ENCODE measurements at places on chromosomes 16 and 17.

DNA sequence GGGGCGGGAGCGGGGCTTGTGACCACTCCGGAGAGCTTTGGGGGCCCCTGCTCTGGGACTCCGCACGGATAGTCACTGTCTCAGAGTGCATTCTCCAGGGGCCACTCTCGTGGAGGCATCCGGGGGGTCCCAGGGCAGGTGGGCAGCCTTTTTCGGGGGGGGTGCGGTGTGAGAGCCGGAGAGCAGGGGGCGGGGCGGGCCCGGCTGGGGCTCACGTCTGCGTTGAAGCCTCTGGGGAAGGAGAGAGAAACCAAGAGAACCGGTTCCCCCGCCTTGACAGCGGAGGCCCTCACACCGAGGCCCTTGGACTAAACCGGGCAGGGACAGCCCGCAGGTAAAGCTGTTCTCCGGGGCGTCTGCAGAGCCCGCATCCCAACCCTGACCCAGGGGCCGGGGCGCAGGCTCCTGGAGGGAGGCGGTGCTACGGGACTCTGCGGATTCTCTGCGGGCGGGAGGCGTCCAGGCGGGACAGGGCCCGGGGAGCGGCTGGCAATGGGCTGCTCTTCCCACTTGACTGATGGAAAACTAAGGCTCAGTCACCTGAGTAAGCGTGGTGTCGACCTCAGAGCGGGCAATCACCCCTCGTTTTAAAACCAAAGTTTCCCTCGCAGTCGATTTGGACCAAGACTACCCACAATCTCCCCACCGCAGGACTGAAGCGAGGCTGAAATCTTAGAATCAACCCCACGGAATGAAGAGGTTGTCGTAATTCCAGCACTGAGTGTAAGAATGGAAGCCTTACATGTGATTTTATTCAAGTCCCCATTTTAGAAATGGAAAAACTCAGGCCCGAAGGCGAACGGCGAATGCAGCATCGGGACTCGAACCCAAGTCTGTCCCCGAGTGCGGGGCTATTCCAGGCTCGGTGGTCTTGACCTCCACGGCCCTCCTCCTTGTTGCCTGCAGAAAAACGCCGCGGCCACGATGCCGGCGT lies 49.6 kb upstream of the AMZ2 start:
- DNase-seq, result no peak

GRCh38 chr17:75877752-75878173 lies 618 bp downstream of the TRIM47 start:
- no peak for DNase-seq

DNA sequence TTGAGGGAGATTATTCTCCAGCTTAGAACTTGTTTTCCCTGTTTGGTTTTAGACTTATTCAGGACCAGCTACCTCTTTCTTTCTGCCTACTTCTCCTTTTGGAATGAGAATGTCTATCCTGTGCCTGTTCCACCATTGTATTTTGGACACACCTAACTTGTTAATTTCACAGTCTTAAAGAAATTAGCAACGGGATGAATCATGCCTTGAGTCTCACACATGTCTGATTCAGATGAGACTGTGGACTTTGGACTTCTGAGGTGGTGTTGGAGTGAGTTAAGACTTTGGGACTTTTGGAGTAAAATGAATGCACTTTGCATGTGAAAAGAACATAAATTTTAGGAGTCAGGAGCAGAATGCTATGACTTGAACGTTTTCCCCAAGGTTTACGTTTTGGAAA lies 581.4 kb downstream of the CDH11 start:
- DNase-seq, result no peak

DNA sequence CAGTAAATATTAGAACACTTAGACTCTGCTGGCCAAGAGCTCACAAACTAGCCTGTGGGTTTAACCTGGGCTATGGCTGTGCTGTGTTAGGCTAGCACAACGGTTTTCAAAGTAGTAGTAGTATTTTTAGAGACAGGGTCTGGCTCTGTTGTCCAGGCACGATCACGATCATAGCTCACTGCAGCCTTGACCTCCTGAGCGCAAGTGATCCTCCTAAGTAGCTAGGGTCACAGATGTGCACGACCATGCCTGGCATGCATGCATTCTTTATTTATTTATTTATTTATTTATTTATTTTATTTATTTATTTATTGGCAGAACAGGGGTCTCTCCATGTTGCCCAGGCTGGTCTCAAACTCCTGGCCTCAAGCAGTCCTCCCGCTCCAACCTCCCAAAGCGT lies 10.3 kb downstream of the MRPL27 start:
- DNase-seq, result no peak

DNA sequence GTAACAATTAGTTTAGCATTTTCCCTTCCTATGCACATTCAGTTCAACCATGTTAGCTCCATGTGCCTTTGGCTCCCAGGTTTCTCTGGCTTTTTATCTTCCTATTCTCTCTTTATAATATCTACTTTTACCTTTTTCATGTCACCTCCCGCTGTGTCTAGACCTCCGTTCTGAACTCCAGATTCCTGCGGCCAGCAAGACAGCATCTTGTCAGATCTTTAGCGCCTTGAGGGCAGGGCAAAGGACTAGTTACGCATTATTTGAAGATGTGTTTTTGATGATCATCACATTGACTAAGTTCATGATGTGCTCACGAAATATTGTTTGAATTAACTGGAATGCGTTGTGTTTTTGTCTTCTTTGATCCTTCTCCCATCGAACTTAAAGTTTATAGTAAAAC lies 1126.8 kb downstream of the CDH11 start:
- DNase-seq, result no peak

- no peak for DNase-seq
These were observed 2.2 kb upstream of the PDP2 start for GRCh38 chr16:66878067-66878466.

- no peak for DNase-seq
These were observed 217.8 kb downstream of the GRIN2A start for GRCh38 chr16:9964426-9964825.

- DNase-seq, result no peak
These were observed 156.4 kb downstream of the KATNIP start for GRCh38 chr16:27706156-27706865.

DNA sequence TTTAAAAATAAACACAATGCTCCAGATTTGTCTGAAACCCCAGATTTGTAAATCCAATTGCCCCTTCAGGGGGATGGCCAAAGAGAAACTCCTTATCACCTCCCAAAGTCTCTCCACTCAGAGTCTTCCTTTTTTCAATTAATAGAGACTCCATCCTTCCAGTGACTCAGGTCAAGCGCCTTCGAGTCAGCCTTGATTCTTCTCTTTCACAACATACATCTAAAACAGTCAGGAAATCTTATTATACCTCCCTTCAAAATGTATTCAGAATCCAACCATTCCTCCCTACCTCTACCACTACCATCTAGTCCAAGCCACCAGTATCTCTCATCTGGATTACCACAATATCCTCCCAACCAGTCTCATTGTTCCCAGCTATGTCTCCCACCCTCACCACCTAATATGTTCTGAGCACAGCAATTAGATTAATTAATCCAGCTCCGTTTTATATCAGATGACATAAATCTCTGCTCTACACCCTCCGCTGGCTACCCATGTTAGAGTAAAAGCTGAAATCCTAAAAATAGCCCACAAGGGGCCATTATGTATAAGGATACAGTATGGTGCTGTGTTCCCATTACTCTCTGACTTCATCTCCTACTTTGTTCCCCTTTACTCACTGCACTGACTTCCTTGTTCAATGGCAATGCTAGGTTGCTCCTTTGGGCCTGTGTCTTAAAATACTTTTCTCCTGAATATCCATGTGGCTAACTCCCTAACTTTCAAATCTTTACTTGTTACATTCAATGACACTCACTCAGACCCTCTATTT lies 11.8 kb downstream of the SIAH1 start:
- no peak for DNase-seq

GRCh38 chr17:68909066-68909465 lies 46.1 kb downstream of the ABCA8 start:
- DNase-seq, result no peak

DNA sequence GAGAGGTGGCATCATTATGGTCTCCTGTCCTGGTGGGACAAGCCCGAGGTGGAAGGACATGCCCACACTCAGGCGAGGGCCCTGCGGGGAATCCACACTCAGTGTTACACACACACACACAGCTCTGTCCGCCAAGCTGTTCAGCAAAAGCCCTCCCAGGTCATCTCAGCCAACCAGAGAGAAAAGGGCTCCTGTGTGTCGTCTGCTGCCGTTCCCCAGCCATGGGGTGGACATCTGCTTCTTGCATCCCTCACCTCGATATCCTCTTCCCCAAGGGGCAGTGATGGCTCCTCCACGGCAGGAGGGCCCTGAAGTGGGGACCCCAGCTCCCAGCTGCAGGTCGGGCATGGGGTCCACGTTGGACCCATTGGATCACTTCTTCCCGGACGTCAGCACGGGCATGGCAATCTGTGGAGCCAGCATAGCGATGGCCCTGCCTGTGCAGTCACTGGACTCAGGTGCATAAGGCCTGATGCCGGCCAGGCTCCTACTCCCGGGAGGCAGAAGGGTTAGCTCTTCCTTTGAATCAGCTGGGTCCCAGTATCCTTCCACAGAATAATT lies 290.1 kb downstream of the C16orf95 start:
- no peak for DNase-seq
